ENCODE measurements at places on chromosomes 3 and 15. TPM values are rescaled to one million over a fixed set of nuclear protein-coding genes. Genes with fewer than 3 reads are reported as not detected.

- no peak overlapping the region for H3K4me3 ChIP-seq
- no peaks in the 10 kb centered on the region for H3K27me3 ChIP-seq
- peaks cover 68% of the 10 kb centered on the region for H3K4me1 ChIP-seq
- H3K27ac ChIP-seq, result no peak overlapping the region
- DNase-seq, result no peak
- H3K36me3 ChIP-seq, result peaks cover 67% of the 10 kb centered on the region
Measured at GRCh38 chr3:152316318-152316717, 47.6 kb downstream of the MBNL1 start.

GRCh38 chr3:52293491-52294319, 6.1 kb downstream of the GLYCTK start:
- H3K4me3 ChIP-seq, result no peak overlapping the region
- H3K27me3 ChIP-seq, result no peaks in the 10 kb centered on the region
- H3K4me1 ChIP-seq, result peaks cover 20% of the 10 kb centered on the region
- H3K27ac ChIP-seq, result no peak overlapping the region
- DNase-seq, result no peak
- H3K36me3 ChIP-seq, result peaks cover 40% of the 10 kb centered on the region

GRCh38 chr3:39154280-39155021, 1.1 kb upstream of the CSRNP1 start:
- H3K36me3 ChIP-seq, result peaks cover 8% of the 10 kb centered on the region
- peaks cover 40% of the 10 kb centered on the region for H3K4me1 ChIP-seq
- H3K27ac ChIP-seq, result peak overlapping the region; percentile 59
- peak overlapping the region; percentile 66 for H3K4me3 ChIP-seq
- H3K27me3 ChIP-seq, result no peaks in the 10 kb centered on the region
- DNase-seq, result no peak

DNA sequence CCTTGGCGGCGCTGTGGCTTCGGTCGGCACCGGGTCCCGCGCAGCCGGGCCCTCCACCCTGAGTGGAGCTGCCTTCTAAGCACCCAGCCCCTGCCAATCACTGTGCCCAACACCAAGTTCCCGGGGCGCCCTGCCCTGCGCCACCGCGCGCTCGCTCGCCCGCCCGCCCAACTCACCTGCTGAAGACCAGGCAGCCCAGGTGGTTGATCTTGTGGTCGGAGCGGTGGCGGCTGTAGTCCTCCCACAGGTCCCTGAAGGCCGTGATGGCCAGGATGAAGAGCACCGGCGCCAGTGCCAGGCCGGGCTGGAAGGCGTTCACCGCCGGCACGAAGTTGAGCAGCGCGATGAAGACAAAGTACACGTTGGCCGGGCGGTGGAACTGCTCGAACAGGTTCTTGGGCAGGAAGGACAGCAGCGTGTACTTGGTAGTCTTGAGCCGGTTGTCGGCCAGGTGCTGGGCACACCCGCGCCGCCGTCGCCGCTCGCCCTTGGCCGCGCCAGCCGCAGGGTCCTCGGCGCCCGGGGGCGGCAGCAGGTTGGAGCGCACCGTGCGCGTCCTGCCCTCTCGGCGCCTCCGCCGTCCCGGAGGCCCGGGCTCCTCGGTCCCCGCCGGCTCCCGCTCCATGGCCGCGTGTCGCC, 536 bp downstream of the ATP10A start:
- peaks cover 23% of the 10 kb centered on the region for H3K4me1 ChIP-seq
- no peak for DNase-seq
- H3K27ac ChIP-seq, result no peak overlapping the region
- peaks cover 43% of the 10 kb centered on the region for H3K27me3 ChIP-seq
- H3K4me3 ChIP-seq, result peak overlapping the region; percentile 78

RTP1 gene
- total RNA-seq, result not detected

CPEB1 gene
- total RNA-seq, result not detected

EIF1B gene
- total RNA-seq, result 65.5 TPM

DNA sequence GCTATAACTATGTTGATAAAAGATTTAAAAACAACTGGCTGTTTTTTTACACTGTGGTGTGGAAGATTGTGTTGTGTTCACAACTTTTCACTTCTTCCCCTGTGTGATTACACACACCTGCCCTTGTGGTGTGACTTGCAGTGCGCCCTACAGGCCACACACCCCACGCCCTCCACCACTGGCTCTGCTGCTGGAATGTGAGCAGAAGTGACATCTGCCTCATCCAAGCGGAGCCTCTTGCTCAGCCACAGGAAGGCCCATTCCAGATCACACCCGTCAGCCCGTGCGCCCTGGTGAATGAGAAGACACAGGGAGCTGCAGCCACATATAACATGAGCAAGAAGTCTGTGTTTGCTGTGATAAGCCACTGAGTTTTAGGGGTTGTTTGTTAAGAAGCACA, 7.0 kb downstream of the CCR2 start:
- H3K36me3 ChIP-seq, result no peaks in the 10 kb centered on the region
- H3K27me3 ChIP-seq, result no peaks in the 10 kb centered on the region
- H3K4me1 ChIP-seq, result peaks cover 44% of the 10 kb centered on the region
- no peak for DNase-seq
- no peak overlapping the region for H3K4me3 ChIP-seq

FMN1 gene
- total RNA-seq, result 0.69 TPM

PIGBOS1 gene
- 10.7 TPM for total RNA-seq

DNA sequence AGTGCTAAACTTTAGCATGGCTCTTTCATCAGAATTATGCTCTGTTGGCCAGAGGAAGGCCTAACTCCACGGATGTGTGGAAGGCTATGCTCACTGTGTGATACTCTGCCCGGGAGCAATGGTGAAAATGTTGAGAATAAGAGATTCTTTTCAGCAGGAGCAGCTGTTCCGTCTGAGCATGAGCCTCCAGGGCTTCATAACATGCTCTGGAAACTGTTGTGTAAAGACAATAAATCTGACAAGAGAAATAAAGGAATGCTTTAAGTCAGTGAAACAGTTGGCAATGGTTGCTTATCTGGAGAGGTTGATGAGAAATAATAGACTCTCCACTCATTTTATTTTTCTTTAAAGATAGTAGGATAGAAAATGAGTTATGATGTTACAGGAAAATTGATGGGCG, 269.8 kb downstream of the DIPK2A start:
- H3K4me1 ChIP-seq, result no peaks in the 10 kb centered on the region
- no peaks in the 10 kb centered on the region for H3K36me3 ChIP-seq
- H3K27ac ChIP-seq, result no peak overlapping the region
- peaks cover 7% of the 10 kb centered on the region for H3K27me3 ChIP-seq

LRRC15 gene
- total RNA-seq, result not detected

SHC4 gene
- 0.24 TPM for total RNA-seq

DNA sequence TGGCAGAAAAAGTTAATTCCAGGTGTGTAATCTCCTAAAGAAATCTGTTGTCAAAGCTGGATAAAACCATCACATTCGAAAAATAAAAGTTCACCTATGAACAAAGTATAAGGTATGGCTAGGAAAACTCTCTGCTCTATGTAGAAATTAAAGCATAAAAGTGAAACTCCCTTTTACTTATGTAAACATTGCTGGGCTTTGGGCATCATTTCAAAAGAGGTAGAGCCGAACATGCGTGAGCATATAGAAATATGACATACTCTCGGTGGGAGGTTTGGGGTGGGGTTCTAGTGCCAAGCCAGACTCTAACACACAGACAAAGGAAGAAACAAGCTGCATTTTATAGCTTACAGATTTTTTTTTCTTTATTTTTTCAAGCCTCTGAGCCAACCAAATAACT, 306.8 kb upstream of the ATP11B start:
- no peak overlapping the region for H3K27ac ChIP-seq
- H3K4me1 ChIP-seq, result no peaks in the 10 kb centered on the region
- no peak overlapping the region for H3K4me3 ChIP-seq

DNA sequence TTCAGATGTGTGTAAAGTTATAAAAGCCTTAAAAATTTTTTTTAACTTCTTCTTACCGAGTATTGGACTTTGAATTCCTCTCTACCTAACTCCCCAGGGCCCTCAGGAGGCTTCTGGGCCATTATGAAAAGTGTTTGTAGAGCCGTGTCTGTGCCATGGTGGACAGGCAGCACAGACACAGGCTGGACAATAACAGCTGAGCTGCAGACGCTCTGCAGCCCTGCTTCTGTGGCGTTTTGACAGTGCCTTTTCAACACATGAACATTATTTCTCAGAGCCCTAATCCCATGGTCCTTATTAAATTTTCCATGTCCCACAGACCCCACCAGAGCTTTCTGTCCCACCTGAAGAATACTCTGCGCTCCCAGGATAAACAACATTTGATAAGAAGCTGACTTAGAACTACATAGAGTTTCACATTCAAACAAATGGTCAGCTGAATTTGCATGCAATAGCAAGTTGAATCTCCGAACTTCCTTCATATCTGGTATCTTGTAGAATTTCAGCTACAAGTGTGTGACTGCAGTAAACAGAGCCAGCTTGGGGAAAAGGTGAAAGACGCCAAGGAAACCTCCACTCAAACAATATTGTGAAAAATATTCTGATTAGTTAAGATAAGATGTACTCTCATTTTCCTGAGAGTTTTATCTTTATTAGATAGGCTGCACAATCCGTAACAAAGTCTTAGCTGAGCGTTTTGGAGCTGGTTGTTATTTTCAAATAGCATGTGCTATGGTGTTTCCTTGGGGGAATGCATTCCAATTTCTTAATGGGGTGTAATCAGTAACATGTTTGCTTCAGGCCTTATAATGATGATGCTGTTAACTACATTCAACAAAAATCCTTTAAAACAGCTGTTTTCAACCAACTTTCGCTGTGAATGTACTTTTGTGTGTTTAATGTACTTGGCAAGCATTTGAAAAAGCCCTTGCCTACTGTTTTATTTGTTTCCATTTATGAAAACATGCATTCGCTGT, 378.2 kb downstream of the MECOM start:
- no peaks in the 10 kb centered on the region for H3K36me3 ChIP-seq
- H3K4me1 ChIP-seq, result no peaks in the 10 kb centered on the region
- no peak overlapping the region for H3K4me3 ChIP-seq
- H3K27ac ChIP-seq, result no peak overlapping the region
- DNase-seq, result no peak

DNA sequence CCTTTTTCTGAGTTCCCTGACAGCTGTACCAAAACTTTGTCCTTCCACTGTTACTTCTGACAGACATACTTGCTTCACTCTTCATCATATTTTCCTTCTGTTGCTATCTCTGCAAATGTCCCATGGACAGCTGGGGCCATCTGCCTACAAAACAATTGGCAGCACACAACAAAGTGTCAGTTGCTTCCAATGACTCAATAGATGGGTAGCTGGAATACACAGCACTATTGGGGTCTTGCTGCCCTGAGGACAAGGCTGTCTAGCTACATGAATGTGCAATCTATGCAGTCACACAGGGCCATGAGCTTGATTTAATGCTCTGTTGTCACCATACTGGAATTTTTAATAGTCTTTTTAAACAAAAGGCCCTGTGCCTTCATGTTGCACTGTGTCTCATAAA, 192.8 kb downstream of the DTWD1 start:
- no peaks in the 10 kb centered on the region for H3K4me1 ChIP-seq
- no peak overlapping the region for H3K4me3 ChIP-seq
- H3K27me3 ChIP-seq, result no peaks in the 10 kb centered on the region
- H3K36me3 ChIP-seq, result no peaks in the 10 kb centered on the region

NEK11 gene
- total RNA-seq, result 1.5 TPM

- no peaks in the 10 kb centered on the region for H3K4me1 ChIP-seq
- H3K27ac ChIP-seq, result no peak overlapping the region
- H3K4me3 ChIP-seq, result no peak overlapping the region
- no peaks in the 10 kb centered on the region for H3K36me3 ChIP-seq
- peaks cover 19% of the 10 kb centered on the region for H3K27me3 ChIP-seq
Measured at GRCh38 chr3:45124352-45124751, 21.8 kb downstream of the CDCP1 start.

DNA sequence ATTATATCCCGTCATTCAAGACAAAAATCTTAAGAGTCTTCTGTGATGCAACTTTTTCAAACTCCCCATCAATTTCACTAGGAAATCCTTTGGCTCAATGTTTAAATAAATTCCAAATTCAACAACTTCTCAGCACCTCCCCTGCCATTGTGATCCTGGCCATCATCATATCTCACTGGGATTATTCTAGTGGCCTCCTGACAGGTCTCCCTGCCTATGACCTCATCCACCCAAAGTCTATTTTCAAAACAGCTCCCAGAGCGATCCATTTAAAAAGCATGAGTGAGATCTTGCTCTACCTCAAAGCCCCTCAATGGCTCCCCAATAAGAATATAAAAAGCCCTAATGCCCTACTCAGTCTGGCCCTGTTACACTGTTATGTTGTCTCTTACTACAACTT, 293.2 kb downstream of the FOXP1 start:
- H3K4me3 ChIP-seq, result no peak overlapping the region
- peaks cover 45% of the 10 kb centered on the region for H3K36me3 ChIP-seq
- no peaks in the 10 kb centered on the region for H3K27me3 ChIP-seq
- H3K27ac ChIP-seq, result peak overlapping the region; percentile 53
- no peak for DNase-seq

OR4M2 gene
- not detected for total RNA-seq

SLC38A3 gene
- total RNA-seq, result not detected

DUOX1 gene
- 0.39 TPM for total RNA-seq

GRCh38 chr3:32859604-32860237, 41.9 kb downstream of the TRIM71 start:
- no peak for DNase-seq
- no peaks in the 10 kb centered on the region for H3K4me1 ChIP-seq
- H3K27ac ChIP-seq, result no peak overlapping the region
- no peaks in the 10 kb centered on the region for H3K36me3 ChIP-seq
- H3K27me3 ChIP-seq, result peaks cover 4% of the 10 kb centered on the region

DNA sequence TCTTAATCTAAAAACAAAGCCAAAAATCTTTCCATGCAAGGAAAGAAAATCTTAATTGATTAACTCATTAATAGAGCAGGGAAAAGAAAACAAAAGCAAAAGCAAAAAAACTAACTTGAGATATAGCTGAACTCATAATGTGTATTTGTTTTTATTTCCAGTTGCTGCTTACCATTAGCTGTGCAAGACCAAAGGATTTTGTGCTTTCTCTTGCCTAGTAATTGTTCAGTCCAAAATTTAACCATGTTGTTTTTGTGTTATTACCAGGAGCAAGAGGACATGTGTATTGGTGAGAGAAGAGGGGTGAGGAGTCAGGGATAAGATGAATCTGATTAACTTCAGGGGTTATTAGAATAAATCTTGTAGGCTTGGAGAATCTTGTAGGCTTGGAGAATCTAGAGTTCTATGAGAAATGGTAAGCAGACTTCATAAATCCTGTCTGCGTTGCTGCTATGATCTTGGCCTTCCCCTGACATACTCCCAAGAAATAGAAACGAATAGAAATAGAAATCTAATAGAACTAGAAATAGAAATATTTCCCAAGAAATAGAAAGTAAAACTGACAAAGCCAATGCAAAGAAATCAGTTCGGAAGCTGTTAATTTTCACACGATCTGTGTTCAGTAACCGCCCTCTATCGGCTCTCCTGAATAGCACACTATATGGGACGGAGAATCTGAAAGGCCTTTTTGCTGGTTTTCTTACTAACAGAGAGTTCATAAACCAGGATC, 72.6 kb upstream of the TNFSF10 start:
- H3K4me3 ChIP-seq, result peak overlapping the region; percentile 84
- H3K27me3 ChIP-seq, result no peaks in the 10 kb centered on the region
- peak overlapping the region; percentile 27 for H3K27ac ChIP-seq
- H3K36me3 ChIP-seq, result no peaks in the 10 kb centered on the region

DNA sequence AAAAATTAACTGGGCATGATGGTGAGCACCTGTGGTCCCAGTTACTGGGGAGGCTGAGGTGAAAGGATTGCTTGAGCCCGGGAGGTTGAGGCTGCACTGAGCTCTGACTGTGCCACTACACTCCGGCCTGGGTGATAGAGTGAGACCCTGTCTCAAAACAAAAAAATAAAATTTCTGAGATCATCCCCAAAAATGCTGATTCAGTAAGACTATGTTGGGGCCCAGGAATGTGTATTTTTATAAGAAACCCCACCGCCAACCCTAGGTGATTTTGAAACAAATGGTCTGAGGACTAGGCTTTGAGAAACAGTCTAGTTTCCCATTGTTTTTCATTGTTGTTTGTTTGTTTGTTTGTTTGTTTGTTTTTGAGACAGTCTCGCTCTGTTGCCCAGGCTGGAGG, 4.1 kb downstream of the SLC27A2 start:
- peaks cover 38% of the 10 kb centered on the region for H3K4me1 ChIP-seq
- peaks cover 16% of the 10 kb centered on the region for H3K27me3 ChIP-seq
- no peak overlapping the region for H3K27ac ChIP-seq
- no peak overlapping the region for H3K4me3 ChIP-seq
- DNase-seq, result no peak
- H3K36me3 ChIP-seq, result no peaks in the 10 kb centered on the region
